Melanocyte of skin (primary cell): ENCODE measurements at places on chromosomes 6 and 20. TPM values are rescaled to one million over a fixed set of nuclear protein-coding genes. Genes with fewer than 3 reads are reported as not detected.

Gene AIF1
- total RNA-seq = not detected in 2 replicates

Gene CASS4
- under 0.01 and 0.15 TPM in 2 replicates for total RNA-seq

Gene PPIL6
- 3.6 and 4.8 TPM in 2 replicates for total RNA-seq

Gene HDGFL1
- not detected in 2 replicates for total RNA-seq
